ENCODE measurements at places on chromosomes 2 and 18.

GRCh38 chr2:175525975-175526374, 344.5 kb upstream of the ATP5MC3 start:
- H3K4me1 ChIP-seq = no peaks in the 10 kb centered on the region
- DNase-seq = no peak
- no peak overlapping the region for H3K27ac ChIP-seq
- no peaks in the 10 kb centered on the region for H3K27me3 ChIP-seq
- no peaks in the 10 kb centered on the region for H3K36me3 ChIP-seq
- H3K4me3 ChIP-seq = no peak overlapping the region

GRCh38 chr2:230602562-230603230, 109.9 kb upstream of the CAB39 start:
- peak overlapping the region; percentile 91 for H3K27ac ChIP-seq
- H3K27me3 ChIP-seq = no peaks in the 10 kb centered on the region

GRCh38 chr2:37877457-37878315, 47.4 kb upstream of the RMDN2 start:
- H3K4me3 ChIP-seq = no peak overlapping the region
- DNase-seq = peak; percentile 57
- H3K27ac ChIP-seq = no peak overlapping the region
- peaks cover 29% of the 10 kb centered on the region for H3K4me1 ChIP-seq

DNA sequence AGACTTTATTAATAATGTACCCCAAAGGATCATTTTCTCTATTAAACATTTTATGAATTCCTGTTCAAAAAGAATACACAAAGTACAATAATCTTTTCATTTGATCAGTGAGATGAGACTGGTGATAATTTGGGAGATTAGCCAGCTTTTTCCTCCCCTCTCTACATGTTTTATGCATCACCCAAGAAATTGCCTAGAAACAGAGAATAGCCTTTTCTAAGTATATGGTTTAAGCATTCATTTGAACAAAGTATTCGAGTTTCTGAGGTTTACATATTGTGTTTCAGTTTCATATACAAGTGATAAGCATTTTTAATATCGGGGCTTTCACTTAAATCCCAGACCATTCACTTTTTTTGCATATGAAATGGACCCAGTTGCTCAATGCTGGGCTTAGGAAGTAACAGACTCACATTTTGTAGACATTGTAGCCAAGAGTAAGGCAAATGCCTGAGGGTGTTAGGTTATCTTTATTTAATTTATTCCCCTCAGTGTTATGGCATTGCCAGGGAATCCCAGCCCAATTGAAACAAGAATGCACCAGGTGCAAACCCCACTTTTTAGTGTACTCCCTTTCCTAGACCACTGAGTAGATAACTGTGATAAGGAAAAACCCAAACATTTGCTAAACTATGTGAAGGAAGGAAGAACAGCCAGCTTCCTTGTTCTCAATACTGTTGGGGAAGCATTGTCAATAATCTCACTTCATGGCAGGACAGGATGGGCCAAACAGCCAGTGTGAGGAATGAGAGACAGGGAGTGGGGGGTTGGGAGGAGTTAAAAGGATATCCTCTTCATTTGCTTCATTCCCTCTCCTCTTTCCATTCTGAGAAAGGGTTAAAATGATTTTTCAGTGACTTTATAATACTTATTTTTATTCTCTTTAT, 3.5 kb downstream of the CPO start:
- peaks cover under 1% of the 10 kb centered on the region for H3K27me3 ChIP-seq
- H3K27ac ChIP-seq = no peak overlapping the region
- DNase-seq = no peak
- H3K4me3 ChIP-seq = no peak overlapping the region

- no peaks in the 10 kb centered on the region for H3K4me1 ChIP-seq
- no peak overlapping the region for H3K4me3 ChIP-seq
- peaks cover 16% of the 10 kb centered on the region for H3K27me3 ChIP-seq
- H3K27ac ChIP-seq = no peak overlapping the region
Measured at GRCh38 chr2:33033606-33034081, 86.9 kb downstream of the LTBP1 start.

DNA sequence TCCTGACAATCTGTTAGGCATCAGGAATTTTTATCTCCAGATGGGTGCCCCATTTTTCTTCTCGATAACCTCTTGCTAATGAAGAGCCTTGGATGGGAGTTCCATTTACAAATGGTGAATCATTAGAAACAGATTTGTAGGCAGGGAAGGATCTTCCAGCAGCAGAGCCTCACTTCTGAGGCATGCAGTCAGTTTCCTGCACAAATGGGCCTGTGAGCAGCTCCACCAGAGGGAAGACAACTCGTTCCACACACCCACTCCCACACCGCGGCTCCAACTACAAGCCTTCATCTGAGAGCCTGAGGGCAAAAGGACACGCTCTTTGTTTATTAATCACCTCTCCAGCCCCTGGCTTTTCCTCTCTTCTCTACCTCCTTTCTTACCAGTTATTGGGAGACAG, 108.5 kb downstream of the CTAGE1 start:
- H3K27me3 ChIP-seq = no peaks in the 10 kb centered on the region
- no peaks in the 10 kb centered on the region for H3K36me3 ChIP-seq
- H3K27ac ChIP-seq = no peak overlapping the region
- no peak overlapping the region for H3K4me3 ChIP-seq

DNA sequence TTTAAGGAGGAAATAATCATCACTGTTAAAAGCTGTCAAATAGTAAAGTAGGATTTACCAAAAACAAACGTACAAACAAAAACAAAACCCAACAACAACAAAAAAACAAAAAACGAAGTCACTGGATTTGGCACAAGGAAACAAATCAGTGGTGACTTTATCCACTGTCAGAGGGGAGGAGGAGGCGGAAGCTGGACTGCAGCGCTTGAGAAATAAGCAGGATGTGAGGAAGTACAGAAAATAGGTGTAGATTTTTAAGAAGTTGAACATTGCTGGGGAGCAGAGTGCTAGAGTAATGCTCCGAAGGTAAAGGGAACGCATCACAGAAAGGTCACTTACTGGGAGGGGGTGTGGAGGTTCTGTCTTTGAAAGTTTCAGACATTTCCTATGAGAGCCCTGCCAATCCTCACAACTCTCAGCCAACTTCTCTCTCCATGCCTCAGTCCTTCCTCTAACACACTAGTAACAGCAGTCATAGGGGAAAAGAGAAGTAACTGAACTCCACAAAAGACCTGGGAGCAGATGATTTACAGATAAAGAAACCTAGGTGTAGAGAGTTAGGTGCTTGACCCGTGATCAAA, 220.2 kb upstream of the SMAD7 start:
- DNase-seq = no peak
- H3K4me1 ChIP-seq = peaks cover 41% of the 10 kb centered on the region
- H3K4me3 ChIP-seq = no peak overlapping the region
- H3K36me3 ChIP-seq = peaks cover 9% of the 10 kb centered on the region
- H3K27me3 ChIP-seq = peaks cover 14% of the 10 kb centered on the region

DNA sequence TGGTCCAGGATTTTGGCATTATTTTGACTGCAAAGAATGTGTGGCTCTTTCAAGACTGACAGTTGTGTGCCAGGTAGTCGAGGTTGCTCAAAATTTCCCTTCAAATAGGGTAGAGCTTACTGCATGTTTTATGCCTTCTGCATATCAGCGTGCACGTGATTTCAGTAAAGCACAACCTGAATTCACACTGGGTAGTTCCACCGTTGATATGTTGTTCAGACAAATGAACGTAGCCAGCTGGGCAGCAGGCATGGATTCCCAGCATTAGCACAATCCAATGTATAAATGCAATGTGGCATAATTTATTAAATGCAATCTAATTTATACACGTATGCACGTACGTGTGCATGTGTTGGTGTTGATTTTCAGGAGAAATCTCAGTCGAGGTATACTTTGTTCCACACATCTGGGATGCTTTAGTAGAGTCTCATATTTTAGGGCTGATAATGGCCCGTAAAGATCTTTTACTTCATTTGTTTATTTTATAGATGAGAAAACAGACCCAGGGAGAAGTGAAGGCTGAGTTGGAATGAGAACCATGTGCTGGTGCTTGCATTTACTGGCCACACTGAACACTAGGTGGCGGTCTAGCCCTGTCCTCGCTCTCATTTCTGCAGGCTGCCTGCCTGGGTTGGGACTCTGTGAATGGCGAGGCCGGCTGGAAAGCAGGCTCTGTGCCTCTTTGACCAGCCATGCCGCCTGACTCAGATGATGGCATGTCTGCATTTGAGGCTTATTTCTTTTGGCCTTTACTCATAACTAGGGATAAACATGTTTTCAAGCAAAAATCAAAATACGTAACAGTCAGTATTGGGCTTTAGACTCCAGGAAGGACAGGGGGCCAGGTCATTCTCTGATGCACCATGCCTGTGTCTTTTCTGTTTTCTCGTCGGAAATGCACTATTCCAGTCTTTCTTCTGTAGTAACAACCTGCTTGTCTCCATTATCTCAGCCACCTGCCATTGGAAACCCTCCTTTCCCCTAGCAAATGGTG, 120.4 kb downstream of the RNF144A start:
- H3K27ac ChIP-seq = no peak overlapping the region
- DNase-seq = peak; percentile 26
- H3K27me3 ChIP-seq = no peaks in the 10 kb centered on the region
- peaks cover 10% of the 10 kb centered on the region for H3K36me3 ChIP-seq
- H3K4me1 ChIP-seq = no peaks in the 10 kb centered on the region

- no peaks in the 10 kb centered on the region for H3K27me3 ChIP-seq
- DNase-seq = no peak
- no peak overlapping the region for H3K27ac ChIP-seq
- H3K4me3 ChIP-seq = no peak overlapping the region
- H3K4me1 ChIP-seq = peaks cover 49% of the 10 kb centered on the region
Measured at GRCh38 chr2:190468814-190469569, 60.8 kb downstream of the MFSD6 start.

GRCh38 chr2:13666582-13667414, 950.1 kb downstream of the TRIB2 start:
- no peaks in the 10 kb centered on the region for H3K27me3 ChIP-seq
- no peaks in the 10 kb centered on the region for H3K4me1 ChIP-seq
- DNase-seq = no peak
- H3K4me3 ChIP-seq = no peak overlapping the region

DNA sequence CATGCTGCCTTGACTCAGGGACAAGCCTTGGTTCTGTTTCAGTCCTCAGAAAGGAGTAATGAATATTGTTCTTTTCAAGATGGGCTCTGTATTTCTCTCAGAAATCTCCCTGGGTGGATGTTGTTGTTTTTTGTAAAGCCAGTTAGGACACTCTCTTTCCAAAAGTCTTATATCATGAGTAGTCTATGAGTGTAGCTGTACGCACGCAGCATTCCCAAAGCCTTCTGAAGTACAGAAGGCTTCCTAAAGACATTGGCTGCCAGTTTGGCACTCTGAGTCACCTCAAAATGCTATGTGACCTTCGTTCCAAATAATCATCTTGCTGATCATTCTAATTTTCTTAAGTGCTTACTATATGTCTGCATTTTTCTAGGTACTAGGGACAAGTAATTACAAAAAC, 16.7 kb upstream of the GTF2A1L start:
- H3K4me1 ChIP-seq = no peaks in the 10 kb centered on the region
- H3K4me3 ChIP-seq = no peak overlapping the region
- no peak overlapping the region for H3K27ac ChIP-seq
- H3K36me3 ChIP-seq = no peaks in the 10 kb centered on the region

GRCh38 chr2:29000481-29000880, 19.4 kb downstream of the TOGARAM2 start:
- H3K27ac ChIP-seq = peak overlapping the region; percentile 7
- no peaks in the 10 kb centered on the region for H3K36me3 ChIP-seq
- H3K27me3 ChIP-seq = no peaks in the 10 kb centered on the region
- no peak overlapping the region for H3K4me3 ChIP-seq
- H3K4me1 ChIP-seq = peaks cover 15% of the 10 kb centered on the region
- DNase-seq = no peak

GRCh38 chr2:191740759-191741158, 62.8 kb downstream of the NABP1 start:
- peaks cover 18% of the 10 kb centered on the region for H3K4me1 ChIP-seq
- H3K4me3 ChIP-seq = no peak overlapping the region
- no peak overlapping the region for H3K27ac ChIP-seq
- peaks cover 40% of the 10 kb centered on the region for H3K27me3 ChIP-seq
- DNase-seq = no peak
- H3K36me3 ChIP-seq = no peaks in the 10 kb centered on the region

- peak within 1 kb of the TSS; percentile 51 for H3K4me3 ChIP-seq
- H3K27me3 ChIP-seq = peaks cover 34% of the 10 kb centered on the region
- H3K36me3 ChIP-seq = no peaks in the 10 kb centered on the region
- peak; percentile 24 for DNase-seq
Measured at GRCh38 chr2:227871375-227871791, at the start of gene DAW1. Gene DAW1 (plus strand): TSS chr2:227871631. CDS start chr2:227871690, 59 bp downstream.

GRCh38 chr2:100905132-100905805, 85.3 kb downstream of the NPAS2 start:
- peaks cover 12% of the 10 kb centered on the region for H3K27me3 ChIP-seq
- H3K27ac ChIP-seq = no peak overlapping the region
- no peak overlapping the region for H3K4me3 ChIP-seq
- H3K36me3 ChIP-seq = no peaks in the 10 kb centered on the region
- DNase-seq = no peak

DNA sequence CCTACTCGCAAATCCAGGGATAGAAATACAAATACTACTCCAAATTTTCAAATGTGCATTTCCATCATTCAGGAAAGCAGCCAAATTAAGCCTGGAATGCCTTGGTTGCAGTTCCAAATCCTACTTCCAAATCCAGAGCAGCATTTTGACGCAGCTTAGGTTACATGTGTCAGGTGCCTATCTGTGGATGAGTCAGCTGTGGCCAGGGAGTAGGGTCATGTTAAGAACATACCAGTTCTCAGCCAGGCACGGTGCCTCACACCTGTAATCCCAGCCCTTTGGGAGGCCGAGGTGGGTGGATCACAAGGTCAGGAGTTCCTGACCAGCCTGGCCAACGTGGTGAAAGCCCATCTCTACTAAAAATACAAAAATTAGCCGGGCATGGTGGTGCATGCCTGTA, 17.0 kb downstream of the SLC30A6 start:
- H3K36me3 ChIP-seq = peaks cover 2% of the 10 kb centered on the region
- H3K4me3 ChIP-seq = no peak overlapping the region
- H3K27ac ChIP-seq = no peak overlapping the region
- DNase-seq = no peak
- H3K4me1 ChIP-seq = no peaks in the 10 kb centered on the region
- no peaks in the 10 kb centered on the region for H3K27me3 ChIP-seq

DNA sequence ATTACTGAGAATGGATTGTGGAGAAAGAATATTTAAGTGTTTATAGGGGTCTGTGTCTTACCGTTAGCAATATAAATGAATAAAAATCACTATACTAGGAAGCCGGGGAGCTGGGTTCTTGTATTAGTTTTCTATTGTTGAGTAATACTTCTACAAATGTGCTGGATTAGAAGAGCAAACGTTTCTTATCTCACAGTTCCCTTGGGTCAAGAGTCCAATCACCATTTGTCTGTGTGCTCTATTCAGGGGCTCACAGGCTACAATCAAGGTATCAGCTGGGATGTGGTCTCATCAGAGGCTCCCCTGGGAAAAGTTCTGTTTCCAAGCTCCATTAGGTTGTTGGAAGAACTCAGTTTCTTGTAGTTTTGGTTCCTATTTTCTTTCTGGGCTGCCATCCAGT, 790.9 kb downstream of the CNTNAP5 start:
- no peaks in the 10 kb centered on the region for H3K36me3 ChIP-seq
- no peak for DNase-seq
- H3K4me1 ChIP-seq = no peaks in the 10 kb centered on the region
